Right kidney (tissue), 9 donors: ENCODE measurements at places on chromosomes 2 and 18.

GRCh38 chr18:67893916-67894315 lies 377.4 kb upstream of the DSEL start:
- DNase-seq: no peak

DNA sequence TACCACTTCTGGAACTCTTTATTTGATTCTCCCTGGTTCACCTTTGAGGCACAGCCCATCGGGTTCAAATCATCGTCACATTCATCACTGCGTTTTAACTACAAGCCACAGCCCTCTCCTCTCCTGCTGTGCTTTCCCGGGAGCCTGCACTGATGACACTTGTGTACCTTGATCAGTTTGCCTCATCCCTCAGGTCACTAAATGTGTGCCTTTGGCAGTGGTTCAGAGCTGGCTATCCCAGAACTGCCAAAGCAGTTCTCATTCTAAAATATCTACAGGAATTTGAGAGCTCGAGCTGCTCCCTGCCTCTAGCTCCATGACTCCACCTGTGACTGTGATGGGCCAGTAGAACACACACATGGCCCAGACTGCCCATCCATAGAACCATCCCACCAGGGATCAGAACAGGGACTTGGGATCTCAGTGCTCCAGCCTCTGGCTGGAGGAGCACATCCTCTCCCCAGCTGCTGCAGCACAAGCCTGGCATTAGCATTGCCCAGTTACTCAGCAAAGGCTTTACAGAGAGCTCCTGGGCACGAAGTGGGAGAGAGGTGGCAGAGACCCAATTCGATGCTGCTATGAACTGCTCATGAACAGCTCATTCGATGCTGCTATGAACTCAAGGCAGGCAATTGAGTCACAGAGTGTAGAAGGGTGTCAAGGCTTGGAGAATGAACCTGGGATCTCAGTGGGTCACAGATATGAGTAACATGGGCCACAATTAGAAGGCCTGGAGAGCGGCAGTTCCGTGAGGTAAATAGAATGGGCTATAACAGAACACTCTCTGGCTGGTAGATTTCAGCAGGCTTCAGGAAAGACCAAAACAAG lies 41.9 kb downstream of the EVA1A start:
- DNase-seq: no peak

DNA sequence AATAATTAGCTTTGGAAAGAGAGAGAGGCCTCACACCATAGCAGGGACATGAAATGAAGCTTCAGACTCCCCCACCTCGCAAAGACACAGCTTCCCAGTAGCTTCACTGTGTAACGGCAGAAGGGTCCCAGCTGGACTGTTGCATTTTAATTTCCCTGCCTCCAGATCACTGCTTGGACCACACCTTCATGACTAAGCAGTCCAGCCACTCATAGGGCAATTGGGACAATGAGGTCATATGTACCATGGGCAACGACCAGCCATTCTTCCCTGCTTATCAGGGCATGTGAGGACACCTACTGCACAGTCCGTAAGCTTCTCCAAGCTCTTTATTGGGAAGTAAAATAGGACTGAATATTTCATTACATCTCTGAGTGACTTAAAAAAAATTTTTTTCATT lies 183.0 kb downstream of the MREG start:
- peak; percentile 26 for DNase-seq

DNA sequence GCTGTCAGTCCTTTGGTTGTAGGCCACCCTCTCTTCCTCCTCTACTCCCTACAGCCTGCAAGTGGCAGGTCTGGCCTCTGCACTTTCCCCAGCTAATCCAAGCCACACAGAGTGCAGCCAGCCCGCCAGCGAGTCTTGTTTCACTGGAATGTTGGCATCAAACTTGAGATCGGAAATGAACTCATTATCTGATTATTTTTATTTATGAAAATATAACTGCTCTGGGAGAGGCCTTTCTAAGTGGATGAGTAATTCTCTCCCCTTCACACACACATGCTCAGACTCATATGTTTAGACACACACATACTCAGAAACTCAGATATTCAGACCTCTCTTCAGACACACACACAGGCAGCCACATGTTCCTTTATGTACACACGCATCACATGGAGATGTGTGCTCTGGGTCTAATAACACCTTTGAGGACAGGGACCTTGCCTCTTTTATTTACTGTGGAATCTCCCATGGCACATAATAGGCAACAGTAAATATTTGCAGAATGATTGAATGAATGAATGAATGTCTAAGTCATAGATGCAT lies 151.3 kb downstream of the ZFP36L2 start:
- no peak for DNase-seq

DNA sequence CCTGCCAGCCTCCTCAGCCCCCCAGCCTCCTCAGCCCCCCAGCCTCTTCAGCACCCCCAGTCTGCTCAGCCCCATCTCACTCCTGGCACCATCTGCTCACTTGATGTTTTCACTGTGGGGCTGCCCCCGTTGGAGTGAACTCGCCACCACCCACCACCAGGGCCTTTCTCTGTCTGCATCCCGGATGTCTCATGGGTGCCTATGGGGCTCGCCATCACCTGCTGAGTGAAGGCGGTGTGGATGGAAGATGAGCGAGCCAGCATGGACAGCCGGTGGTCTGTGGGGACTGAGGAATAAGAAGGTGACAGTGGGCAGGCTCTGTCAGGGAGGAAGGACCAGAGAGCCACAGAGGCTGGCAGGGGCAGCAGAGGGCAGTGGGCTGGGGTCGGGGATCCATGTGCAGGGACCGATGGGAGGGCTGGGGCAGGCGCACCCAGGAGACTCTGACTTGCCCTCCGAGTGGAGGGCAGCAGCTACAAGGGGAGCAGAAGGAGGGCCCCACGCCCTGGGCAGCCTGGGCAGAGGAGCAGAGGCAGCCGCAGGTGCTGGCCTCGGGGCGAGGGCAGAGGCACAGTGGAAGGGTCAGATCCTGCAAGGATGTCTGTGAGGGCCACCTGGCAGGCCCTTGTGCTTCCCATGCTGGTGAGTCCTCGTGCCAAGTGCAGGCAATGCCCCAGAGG lies 74.7 kb upstream of the ODC1 start:
- no peak for DNase-seq

DNA sequence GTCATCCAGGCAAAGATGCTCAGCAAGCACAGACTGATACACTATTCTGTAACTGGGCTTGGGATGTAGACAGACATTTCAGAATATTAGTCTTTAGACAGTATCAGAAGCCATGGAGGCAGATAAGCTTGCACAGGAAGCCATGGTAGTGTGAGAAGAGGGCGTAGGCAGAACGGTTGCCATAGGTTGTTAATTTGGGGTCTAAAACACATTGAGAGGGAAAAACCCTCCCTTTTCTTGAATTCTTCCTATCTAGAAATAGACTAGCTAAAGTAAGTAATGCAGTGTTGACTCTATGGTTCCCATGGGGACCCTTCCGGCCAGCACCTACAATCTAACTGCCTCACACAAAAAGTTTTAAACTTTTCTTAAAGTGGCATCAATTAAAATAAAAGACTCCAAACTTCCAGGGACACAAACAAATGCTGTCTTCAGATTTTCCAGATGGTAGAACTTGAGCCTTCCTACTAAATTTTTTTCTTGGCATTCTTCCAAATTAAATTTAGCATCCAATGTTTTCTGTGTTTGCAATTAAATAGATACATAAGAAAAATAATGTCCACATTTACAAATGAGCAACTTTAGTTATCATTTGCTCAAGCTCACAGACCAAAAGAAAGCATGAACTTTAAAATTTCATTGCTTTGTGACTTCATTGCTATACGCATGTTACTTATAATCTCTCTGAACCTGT lies 1.9 kb downstream of the PRKRA start:
- DNase-seq: no peak

DNA sequence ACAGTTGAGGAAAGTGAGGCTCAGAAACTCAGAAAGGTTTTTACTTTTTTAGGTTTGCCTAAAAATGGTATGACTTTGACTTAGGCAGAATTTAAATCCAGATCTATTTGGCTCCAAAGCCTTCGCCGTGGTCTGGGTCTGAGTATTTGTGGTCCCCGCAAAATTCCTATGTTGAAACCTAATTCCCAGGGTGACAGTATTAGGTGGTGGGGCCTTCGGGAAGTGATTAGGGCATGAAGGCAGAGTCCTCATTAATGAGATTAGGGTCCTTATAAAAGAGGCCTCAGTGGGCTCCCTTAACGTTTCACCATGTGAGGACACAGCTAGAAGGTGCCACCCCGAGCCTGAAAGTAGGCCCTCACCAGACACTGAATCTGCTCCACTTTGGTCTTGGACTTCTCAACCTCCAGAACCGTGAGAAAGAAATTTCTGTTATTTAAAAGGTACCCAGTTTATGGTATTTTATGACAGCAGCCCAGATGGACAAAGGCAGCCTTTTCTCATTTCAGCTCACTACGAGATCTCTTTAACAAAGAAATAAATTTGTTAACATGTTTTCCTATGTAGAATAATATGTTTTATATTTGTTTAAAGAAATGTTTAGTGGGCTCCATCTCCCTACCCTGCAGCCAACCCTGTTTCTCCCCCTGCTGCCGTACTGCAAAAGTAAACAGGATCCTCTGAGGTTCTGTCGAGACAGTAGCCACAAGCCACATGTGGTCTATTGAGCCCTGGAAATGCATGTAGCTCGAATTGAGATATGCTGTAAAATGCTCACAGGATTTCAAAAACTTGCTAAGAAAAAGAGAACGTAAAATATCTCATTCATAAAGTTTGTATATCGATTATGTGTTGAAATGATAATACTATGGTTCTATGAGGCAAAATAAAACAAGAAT lies 80.6 kb downstream of the MOGAT1 start:
- DNase-seq: no peak

DNA sequence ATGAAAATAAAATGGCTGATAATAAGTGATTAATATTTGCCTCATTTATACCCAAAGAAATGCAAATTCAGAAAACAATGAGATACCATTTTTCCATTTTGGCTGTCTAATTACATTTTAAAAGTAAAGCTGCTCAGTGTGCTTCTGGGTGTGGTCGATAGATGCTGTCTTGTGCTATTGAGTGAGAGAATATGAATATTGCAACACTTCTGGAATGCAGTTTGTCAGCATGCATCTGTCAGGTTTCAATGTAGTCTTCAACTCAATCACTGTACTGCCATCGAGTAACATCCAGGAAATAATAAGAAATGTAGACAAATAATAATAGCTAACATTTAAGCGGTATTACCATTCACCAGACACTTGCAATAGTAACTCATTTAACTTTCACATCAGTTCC lies 3.9 kb downstream of the IL18R1 start:
- DNase-seq: no peak

GRCh38 chr18:56645415-56646016 lies 5.6 kb upstream of the WDR7 start:
- DNase-seq: no peak

DNA sequence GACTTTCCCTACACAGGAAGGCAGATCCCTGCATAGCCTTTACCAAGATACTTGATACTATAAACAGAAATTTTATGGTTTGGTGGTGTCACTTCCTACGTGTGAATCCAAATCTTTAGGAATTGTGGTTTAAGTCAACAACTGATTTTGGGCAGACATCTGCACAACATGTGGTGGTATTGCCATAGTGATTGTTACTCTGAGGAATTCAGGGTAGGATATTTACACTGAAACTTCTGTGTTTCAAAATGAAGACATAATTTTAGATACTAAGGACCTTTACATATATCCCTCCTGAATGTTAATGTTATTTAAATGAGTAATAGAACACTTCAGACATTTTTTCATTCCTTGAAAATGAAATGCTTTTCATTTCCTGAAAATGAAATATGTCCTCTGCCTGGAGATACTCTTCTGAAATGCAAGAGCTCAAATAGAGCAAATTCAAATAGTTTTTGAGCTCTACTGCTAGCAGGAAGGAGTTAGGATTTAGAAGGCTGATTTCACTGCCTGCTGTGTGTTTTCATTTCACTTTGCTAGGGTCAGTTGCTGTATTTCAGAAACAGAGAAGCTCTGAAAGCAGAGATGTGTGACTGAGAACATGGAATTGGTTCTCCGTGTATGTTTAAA lies 77.2 kb downstream of the MDH1 start:
- DNase-seq: no peak

GRCh38 chr2:188786368-188786841 lies 187.8 kb upstream of the COL3A1 start:
- DNase-seq: peak; percentile 8

DNA sequence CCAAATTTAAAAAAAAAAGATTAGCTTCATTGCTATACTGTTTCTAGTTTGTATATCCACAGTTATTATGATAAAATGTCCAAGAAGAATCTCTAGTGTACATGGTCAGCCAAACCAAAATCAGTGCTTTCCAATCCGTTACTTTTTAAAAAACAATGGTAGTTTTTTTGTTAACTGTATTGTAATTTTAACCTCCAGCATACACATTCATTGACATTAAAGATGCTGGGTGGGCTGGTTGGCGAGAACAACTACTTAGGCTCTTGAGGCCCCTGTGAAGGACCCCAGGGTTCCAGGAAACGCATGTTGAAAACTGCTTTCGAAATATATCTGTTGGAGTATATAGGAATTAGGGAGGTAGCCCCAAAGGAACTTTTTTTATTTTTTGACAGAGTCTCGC lies 107.3 kb upstream of the RASGRP3 start:
- DNase-seq: no peak

DNA sequence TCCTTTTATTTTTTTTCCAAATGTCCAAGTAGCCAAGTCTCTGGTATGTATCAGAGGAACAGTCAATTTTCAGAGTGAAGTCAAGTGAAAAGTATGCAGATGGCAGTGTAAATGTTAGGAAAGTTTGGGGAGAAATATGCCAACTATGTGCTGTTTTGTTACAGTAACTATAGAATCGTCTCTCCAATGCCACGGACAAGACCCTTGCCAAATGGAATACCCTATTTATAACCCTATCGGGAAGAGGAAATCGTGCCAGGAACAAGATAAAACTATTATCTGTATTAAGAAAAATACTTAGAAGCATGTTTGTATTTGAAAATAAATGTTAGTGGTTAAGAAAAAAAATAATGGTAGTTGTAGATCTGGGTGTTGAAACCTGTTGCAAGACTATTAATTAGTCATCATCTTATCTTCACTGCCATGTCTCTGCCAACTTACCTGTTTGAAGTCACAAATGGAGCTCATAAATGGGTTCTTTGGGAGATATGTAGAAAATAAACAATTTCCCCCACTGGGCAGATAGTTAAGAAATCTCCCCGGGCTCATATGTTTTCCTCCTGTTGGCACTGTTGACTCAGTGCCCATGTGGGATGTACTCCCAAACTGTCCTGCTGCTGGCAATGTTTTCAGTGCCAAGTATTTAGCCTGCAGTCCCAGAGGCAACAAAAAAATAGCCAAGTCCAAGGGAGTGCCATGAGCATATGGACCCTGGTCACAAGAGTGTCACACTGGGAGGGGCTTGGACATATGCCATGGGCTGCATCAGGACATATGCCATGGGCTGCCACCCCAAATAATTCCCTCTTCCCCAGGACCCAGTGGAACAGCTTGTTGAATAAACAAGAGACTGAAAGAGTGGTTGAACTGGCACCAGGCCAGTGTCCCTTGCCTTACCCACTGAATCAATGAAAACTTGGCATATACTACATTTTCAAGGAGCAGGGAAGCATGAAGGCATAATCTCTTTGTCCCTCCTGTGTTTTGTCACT lies 366.9 kb downstream of the OSR1 start:
- DNase-seq: no peak

DNA sequence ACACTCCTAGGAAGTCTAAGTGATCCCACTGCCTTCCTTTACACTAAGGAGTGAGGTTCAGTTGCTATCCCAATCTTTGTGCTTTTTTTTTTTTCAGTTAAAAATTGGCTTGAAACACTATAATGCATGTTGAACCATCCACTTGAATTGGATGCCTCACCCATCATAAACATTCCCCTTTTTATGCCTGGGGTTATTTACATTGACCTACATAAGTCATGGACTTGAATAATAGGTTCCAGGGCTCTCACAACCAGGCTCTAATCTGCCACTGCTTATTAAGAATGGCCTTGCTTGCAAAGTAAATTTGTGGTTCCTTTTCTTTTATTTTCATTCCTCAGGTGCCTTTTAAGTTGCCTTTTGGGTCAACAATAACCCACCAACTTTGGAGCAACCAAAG lies 236.1 kb upstream of the MEIS1 start:
- no peak for DNase-seq
